Sigmoid colon (tissue), 7 donors: ENCODE measurements at places on chromosomes 6 and 20. TPM values are rescaled to one million over a fixed set of nuclear protein-coding genes. Genes with fewer than 3 reads are reported as not detected.

The THEMIS gene
- 0.60 TPM for polyA plus RNA-seq

The PROKR2 gene
- not detected for polyA plus RNA-seq

The KCNS1 gene
- polyA plus RNA-seq: 1.1 TPM

The MLIP gene
- 0.31 TPM for polyA plus RNA-seq

The LHFPL5 gene
- polyA plus RNA-seq: 0.46 TPM

The CD40 gene
- 25.2 TPM for polyA plus RNA-seq

The AURKA gene
- 25.1 TPM for polyA plus RNA-seq

The ZSCAN31 gene
- polyA plus RNA-seq: 7.8 TPM

The EYA4 gene
- polyA plus RNA-seq: not detected

The NMBR gene
- polyA plus RNA-seq: not detected

The C6orf163 gene
- not detected for polyA plus RNA-seq

The MOG gene
- polyA plus RNA-seq: 0.22 TPM

The PTCRA gene
- 0.23 TPM for polyA plus RNA-seq

The SNPH gene
- polyA plus RNA-seq: under 0.01 TPM

The GABRR1 gene
- 0.04 TPM for polyA plus RNA-seq

The PARD6B gene
- polyA plus RNA-seq: 5.1 TPM

The BANF2 gene
- not detected for polyA plus RNA-seq

The KIF25 gene
- not detected for polyA plus RNA-seq

The PGM3 gene
- 11.4 TPM for polyA plus RNA-seq

The ATP9A gene
- polyA plus RNA-seq: 4.2 TPM

The NHLRC1 gene
- polyA plus RNA-seq: 2.4 TPM

The FBXO5 gene
- 5.4 TPM for polyA plus RNA-seq

The FUCA2 gene
- 22.7 TPM for polyA plus RNA-seq

The OLIG3 gene
- not detected for polyA plus RNA-seq

The HSPA1L gene
- polyA plus RNA-seq: 0.60 TPM

The SLC22A2 gene
- polyA plus RNA-seq: not detected

The C2 gene
- 23.1 TPM for polyA plus RNA-seq

The TSPO2 gene
- not detected for polyA plus RNA-seq

The E2F1 gene
- polyA plus RNA-seq: 5.1 TPM

The MUCL3 gene
- not detected for polyA plus RNA-seq

The EPPIN gene
- polyA plus RNA-seq: not detected

The ENPP5 gene
- polyA plus RNA-seq: 1.7 TPM

The OR2W1 gene
- polyA plus RNA-seq: not detected

The GSTA3 gene
- polyA plus RNA-seq: not detected

The SGK2 gene
- polyA plus RNA-seq: 49.2 TPM
